ENCODE measurements at places on chromosomes 5 and 9. TPM values are rescaled to one million over a fixed set of nuclear protein-coding genes. Genes with fewer than 3 reads are reported as not detected.

The SLC12A7 gene
- 1.4 TPM for total RNA-seq

The ANKRA2 gene
- 18.7 TPM for total RNA-seq

The PDZD2 gene
- total RNA-seq, result under 0.01 TPM

The OR1J2 gene
- not detected for total RNA-seq

The SPINK7 gene
- not detected for total RNA-seq

The CERCAM gene
- 400 TPM for total RNA-seq

The PLPP1 gene
- total RNA-seq, result 21.6 TPM

The SLC22A4 gene
- 4.3 TPM for total RNA-seq

The IFNK gene
- not detected for total RNA-seq

The ARL15 gene
- total RNA-seq, result 29.4 TPM

The TMEM38B gene
- total RNA-seq, result 4.4 TPM

The UBLCP1 gene
- 22.4 TPM for total RNA-seq

The TRAF1 gene
- total RNA-seq, result 2.4 TPM

The ZNF474 gene
- total RNA-seq, result 0.39 TPM

The PPP1R26 gene
- 7.6 TPM for total RNA-seq

The IL5 gene
- total RNA-seq, result not detected

The ANKRD34B gene
- not detected for total RNA-seq

The RNF208 gene
- total RNA-seq, result not detected

The SHC3 gene
- 0.79 TPM for total RNA-seq

The NUTM2G gene
- total RNA-seq, result not detected

The NFIL3 gene
- total RNA-seq, result 40.4 TPM

The CARTPT gene
- total RNA-seq, result not detected

The PCDH1 gene
- total RNA-seq, result 6.3 TPM

The NEURL1B gene
- 0.79 TPM for total RNA-seq

The TRIM7 gene
- 1.2 TPM for total RNA-seq

The PLEKHG4B gene
- 31.4 TPM for total RNA-seq

The ZNG1A gene
- total RNA-seq, result 15.7 TPM

The KIF4B gene
- under 0.01 TPM for total RNA-seq

The IRX2 gene
- total RNA-seq, result 48.2 TPM

The PCDHA1 gene
- not detected for total RNA-seq

The DDX4 gene
- total RNA-seq, result not detected

The AGXT2 gene
- total RNA-seq, result not detected

The NFIB gene
- 5.2 TPM for total RNA-seq

The SPINK6 gene
- not detected for total RNA-seq

The MRPL22 gene
- total RNA-seq, result 9.8 TPM

The LCN10 gene
- not detected for total RNA-seq

The PAXX gene
- 16.8 TPM for total RNA-seq

The TSC1 gene
- total RNA-seq, result 55.6 TPM

The INSL4 gene
- not detected for total RNA-seq

The BDP1 gene
- total RNA-seq, result 18.5 TPM

The LHX2 gene
- total RNA-seq, result not detected

The CDKN2B-AS1 gene
- total RNA-seq, result 5.7 TPM

The CDH6 gene
- not detected for total RNA-seq

The SPATA31A3 gene
- not detected for total RNA-seq

The OXCT1 gene
- 7.9 TPM for total RNA-seq

The SPATA6L gene
- total RNA-seq, result 4.7 TPM

The ROR2 gene
- 21.6 TPM for total RNA-seq

The ZDHHC11 gene
- total RNA-seq, result 5.1 TPM

The C9 gene
- total RNA-seq, result not detected

The OTULINL gene
- 27.5 TPM for total RNA-seq

The NXNL2 gene
- total RNA-seq, result 1.2 TPM

The TTC16 gene
- not detected for total RNA-seq

The KIF20A gene
- total RNA-seq, result 18.5 TPM

The OMD gene
- not detected for total RNA-seq

The LAMC3 gene
- 0.39 TPM for total RNA-seq

The DNAH5 gene
- 0.39 TPM for total RNA-seq

The LHFPL2 gene
- total RNA-seq, result 24.3 TPM

The CAST gene
- total RNA-seq, result 433 TPM

The CD274 gene
- total RNA-seq, result 2.3 TPM

Measured in placental epithelial cell (primary cell).